ENCODE measurements at places on chromosomes 3 and 15.

GRCh38 chr3:16114429-16114828 is 60.1 kb upstream of the GALNT15 start:
- DNase-seq: no peak

- no peak for DNase-seq
Observed at GRCh38 chr3:193509103-193509965, 45.4 kb downstream of the ATP13A4 start.

- no peak for DNase-seq
Observed at GRCh38 chr15:32879980-32880379, 162.2 kb downstream of the GREM1 start.

DNA sequence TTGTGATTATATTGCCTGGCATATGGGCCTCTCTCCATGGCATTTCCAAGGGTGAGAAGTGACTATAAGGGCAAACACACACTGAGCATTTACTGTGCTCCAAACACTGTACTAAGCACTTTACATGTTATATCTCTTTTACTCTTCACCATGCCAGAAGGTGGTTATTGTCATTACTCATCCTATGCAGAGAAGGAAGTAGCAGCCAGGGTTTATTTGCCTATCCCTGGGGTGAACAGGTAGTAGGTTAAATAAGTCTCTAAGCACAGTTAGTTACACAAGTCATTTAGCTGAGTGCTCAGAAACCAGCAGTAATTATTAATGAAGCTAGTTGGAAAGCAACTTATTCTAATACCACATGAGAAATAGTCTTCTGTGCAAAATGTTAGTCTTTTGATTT is 109.9 kb upstream of the SYNPR start:
- no peak for DNase-seq

DNA sequence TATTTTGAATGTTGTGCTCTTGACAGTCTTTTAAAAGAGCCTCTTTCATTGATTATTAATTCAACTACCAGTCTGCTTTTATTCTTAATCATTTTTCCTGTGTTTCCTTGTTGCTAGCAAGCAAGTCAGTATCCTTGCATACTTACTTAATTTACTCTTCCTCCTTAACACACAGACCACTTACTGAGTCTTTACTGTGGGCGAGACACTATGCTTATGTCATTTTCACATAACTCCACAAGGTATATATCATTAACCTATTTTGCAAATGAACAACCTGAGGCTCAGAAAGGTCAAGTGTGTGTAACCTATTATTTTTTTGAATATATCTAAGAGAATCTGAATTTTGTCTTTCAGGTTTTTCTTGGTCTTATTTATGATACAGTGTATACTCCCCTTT is 130.9 kb downstream of the WDR76 start:
- DNase-seq: no peak

DNA sequence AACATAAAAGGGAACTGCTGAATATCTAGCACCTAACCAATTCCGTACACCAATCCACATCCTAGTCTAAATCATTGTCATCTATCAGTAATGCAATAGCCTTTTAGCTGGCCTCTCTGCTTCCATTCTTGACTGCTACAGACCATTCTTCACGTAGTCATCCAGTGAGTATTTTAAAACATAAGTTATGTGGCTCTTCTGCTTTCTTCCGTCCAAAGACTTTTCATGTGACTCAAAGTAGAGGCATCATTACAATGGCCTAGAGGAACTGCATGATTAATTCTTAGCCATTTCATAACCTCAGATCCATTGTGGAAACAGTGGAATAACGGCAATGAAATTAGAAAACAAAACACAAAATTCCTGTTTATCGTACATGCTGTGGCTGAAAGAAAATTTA is 88.9 kb upstream of the CBLB start:
- DNase-seq: peak; percentile 73

GRCh38 chr3:63278171-63279004 is at the start of gene SYNPR:
Gene SYNPR (plus strand): TSS chr3:63278308.
- no peak for DNase-seq

DNA sequence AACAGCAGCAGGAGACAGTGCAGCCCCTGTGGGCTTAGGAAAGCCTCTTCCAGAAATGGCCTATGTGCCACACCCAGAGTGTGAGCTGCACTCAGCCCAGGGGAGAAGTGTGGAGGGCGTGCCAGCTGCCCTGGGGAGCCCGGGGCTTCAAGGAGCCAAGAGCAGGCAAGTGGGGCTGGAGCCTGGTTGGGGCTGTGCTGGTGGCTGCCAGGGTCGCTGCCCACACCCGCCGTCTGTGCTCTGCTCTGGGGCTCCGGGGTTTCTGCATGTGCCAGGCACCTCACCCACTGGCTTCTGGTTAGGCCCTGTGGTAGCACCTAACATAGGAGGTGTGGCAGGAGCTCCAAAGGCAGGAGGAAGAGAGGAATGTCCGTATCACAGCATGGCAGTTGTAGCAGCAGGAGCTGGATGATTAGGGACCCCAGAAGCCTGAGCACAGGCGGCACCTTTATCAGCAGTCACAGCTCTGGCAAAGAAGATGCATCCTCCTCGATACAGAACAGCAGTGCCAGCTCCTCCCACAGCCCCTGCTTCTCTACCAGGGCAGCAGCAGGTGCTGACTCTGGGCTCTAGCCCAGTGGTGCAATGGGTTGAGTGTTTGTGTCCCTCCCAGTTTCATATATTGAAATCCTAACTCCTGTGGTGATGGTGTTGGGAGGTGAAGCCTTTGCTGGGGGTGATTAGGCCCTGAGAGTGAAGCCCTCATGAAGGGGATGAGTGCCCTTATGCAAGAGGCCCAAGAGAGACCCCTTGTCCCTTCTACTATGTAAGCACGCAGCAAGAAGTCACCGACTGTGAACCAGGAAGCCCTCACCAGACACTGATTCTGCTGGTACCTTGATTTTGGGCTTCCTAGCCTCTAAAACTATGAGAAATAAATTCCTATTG is 70.0 kb upstream of the KLF13 start:
- DNase-seq: no peak

- DNase-seq: no peak
Observed at GRCh38 chr15:72365844-72366243, 10.0 kb downstream of the HEXA start.

DNA sequence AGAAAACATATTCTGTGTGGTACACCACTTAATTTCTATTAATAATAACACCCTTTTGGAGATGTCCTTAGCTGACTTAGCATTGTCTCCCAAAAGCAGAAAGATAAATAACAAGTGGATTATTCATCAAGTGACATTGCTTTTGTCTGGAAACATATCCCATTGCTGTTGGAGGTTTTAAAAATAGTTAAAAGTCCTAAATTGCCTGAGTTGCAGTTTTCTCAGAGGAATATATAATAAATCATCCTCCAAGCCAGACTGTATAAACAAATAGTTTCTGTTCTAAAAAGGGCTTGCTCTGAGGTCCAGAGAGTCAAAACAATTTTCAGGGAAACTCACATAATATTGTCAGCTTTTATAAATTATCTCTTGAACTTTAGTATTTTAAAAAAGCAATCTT is 60.4 kb upstream of the CD96 start:
- DNase-seq: no peak

GRCh38 chr15:52181938-52182780 is 9.0 kb downstream of the GNB5 start:
- DNase-seq: no peak

- DNase-seq: no peak
Observed at GRCh38 chr3:184299488-184300377, 692 bp downstream of the PSMD2 start.

- peak; percentile 59 for DNase-seq
Observed at GRCh38 chr3:4981665-4982494, 2.6 kb downstream of the BHLHE40 start.

DNA sequence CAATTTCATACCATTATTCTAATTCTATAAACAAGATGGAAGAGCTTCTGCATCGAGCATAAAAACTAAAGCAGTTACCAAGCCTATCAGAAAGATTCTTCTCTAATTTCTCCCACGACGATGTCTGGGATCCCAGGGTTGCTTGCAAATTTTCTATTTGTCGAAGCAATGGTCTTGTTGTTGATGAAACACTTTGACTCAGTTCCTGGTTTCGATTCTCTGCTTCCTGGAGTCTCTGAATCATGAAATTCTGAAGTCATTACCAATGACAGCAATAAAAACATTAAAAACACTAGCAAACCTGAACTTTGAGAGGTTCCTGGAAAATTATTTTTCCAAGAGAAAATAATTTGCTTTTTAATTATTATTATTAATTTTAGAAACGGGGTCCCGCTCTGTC is 18.7 kb downstream of the TMF1 start:
- no peak for DNase-seq

GRCh38 chr3:71438071-71438685 is 145.3 kb downstream of the FOXP1 start:
- no peak for DNase-seq

- DNase-seq: no peak
Observed at GRCh38 chr3:102525624-102526023, 90.8 kb downstream of the ZPLD1 start.

DNA sequence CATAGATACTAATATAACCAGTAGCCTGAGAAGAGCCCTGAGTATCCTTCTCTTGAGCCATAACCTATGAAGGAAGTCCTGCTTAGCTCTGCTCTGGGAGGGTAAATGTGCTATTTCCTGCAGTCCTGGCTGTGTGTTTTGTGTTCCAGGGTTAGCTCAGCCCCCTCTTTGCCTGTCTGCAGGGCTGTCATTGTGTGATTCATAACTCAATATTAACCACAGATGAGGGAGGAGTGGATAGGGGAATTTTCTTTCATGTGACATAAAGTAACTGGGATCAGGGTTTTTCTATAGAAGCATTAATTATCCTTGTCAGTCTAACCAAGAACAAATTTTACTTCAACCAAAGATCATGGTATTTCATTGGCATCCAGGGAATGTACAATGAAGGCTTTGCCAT is 183.3 kb upstream of the ZBTB20 start:
- DNase-seq: peak; percentile 40

DNA sequence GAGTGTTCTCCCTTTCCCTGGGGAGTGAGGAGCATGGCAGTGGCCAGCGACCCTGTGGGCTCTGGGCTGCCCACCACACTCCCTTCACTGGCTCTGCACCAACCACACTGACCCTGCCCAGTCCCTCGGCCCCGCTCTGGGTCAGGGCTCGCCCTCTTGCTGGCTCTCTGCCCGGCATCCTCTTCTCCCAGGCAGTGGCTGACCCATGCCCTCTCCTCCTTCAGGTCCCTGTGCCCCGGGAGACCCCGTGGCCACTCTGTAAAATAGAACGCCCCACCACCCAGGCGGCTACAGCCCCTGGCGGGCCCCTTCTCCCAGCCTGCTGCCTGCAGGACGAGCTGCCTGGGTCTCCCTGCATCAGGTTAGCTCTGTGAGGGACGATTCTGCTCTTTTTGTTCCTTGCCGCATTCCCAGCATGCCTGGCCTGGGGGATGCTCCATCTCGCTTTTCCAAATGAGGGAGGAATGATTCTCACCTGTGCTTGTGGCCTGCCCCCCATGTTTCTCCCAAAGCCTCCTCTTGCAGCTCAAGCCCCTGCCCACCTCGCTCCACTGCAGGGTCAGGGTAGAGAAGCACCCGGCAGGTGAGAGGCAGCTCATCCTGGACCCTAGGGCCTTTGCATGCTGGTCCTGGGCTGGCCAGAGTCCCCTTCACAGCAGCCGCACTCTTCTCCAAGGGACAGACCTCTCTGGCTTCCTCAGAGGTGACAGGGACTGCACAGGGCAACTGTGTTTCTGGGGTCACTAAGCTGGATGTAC is 14.5 kb upstream of the CFAP100 start:
- no peak for DNase-seq

GRCh38 chr3:112097378-112097777 is 11.2 kb downstream of the C3orf52 start:
- peak; percentile 98 for DNase-seq

- DNase-seq: peak; percentile 78
Observed at GRCh38 chr3:46098319-46098761, 71.1 kb upstream of the XCR1 start.

DNA sequence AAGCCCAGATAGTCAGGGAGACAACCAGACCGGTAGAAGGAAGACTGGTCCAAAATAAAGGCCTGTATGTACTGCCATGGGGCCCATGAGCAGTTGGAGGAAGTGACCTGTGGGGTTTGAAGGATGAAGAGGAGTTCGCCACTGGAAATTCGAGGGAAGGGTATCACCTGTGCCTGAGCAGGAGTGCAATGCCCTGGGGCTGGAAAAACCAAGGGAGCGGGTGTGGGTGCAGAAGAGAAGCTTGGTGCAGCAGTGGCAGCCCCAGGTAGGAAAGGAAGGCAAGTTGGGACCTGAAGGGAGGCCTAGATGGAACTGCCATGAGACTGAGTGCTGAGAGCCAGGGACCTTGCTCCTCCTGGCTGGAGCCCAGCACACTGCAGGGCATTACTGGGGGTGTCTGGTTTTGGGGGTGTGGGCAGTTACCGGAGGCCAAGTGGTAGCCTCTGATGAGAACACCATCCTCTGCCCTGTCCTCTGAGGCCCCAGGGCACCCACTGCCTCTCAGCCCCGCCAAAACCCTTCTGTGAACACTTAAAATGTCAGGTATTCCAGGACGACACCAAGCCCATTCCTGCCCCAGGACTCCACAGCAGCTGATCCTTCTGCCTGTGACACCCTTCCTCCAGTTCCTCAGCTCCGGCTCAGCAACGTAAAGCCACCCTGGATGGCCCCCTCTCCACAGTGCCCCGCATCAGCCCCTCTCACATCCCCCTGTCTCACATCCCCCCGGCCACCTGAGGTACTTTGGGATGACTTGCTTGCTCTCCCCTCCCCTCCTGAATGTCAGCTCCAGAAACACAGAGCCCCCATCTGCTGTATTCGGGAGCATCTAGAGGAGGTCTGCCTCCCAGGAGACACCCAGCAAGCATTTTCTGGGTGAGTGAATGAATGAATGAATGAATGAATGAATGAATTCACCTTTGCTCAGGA is 42.9 kb downstream of the WNT7A start:
- DNase-seq: no peak

DNA sequence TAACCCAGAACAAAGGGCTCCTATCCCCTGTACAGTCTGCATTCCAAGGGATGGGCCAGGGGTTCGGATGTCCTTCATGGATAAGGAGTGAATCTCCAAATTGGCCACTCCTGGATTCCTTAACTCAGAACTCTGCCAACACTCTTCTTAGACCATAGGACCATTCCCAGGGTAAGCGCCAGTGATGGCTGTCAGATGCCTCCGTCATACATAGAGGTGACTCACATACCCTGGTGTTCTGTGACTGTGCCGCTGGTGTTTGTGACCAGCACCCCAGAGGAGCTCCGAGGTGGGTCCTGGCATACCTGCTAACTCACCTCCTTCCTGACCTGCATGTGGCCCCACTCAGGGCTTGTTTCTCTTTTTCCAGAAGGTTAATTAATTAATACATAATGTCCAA is 134.7 kb downstream of the KLF13 start:
- DNase-seq: no peak

DNA sequence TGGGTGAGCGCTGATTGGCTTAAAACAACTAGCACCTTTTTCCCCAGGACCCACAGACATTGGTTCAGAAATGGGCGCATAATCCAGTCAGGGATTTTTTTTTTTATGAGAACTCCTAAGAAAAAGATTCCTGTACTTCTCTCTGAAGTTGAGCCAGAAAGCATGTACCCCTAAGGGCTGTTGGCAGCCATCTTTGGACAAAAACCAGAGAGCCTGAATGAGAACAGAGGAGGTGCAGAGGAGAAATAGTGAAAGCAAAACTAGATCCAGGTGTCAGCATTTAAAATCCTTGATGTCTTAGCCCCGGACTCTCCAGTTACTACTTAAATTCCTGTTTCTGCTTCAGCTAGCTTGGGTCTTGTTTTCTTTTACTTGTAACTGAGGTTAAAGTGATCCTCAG is 1.9 kb upstream of the SLC27A2 start:
- no peak for DNase-seq
